Activated T-cell treated with anti-CD3 and anti-CD28 coated beads, Interleukin-2, amount 50 U/mL, for 24 hours (primary cell): ENCODE measurements at places on chromosomes 11 and 22.

GRCh38 chr11:95925011-95925410 is 1.1 kb upstream of the MTMR2 start:
- DNase-seq: no peak

GRCh38 chr11:47983464-47984397 is 3.4 kb downstream of the PTPRJ start:
- no peak for DNase-seq

- no peak for DNase-seq
Observed at GRCh38 chr22:24144778-24145085, 36.6 kb upstream of the SUSD2 start.

DNA sequence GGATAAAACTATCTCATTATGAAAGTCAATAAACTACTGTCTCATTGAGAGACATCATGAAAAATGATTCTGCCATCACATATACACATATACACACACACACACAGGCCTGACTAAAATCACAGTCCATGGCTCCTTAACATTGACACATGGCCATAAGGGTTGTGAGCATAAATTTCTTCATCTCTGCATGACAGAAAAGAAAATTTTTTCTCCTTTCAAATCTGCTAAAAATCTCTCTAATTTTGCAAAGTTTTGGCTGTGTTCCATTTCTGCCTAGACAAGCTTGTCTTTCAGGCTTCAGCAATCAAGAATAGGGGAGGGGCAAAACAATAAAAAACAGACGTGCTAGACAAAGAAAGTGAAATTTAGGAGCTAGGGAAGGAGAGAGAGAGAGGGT is 324.5 kb downstream of the LRRC4C start:
- DNase-seq: no peak

DNA sequence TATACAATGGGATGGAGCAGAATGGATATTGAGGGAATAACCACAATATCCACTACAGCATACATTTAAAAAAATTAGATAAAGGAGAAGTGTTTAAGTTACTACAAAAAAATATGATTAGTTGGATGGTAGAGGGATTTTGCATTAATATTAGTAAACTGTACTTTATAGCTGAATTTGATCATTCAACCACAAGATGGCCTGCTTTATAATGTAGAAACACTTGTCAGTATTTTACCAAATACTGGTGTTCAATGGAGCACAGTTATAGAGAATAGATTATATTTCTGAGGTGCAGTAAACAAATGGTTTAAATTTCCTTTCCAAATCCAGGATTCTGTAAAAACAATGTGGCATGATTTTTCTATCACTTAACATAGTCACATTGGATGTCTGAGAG is 818.8 kb upstream of the CHORDC1 start:
- no peak for DNase-seq

DNA sequence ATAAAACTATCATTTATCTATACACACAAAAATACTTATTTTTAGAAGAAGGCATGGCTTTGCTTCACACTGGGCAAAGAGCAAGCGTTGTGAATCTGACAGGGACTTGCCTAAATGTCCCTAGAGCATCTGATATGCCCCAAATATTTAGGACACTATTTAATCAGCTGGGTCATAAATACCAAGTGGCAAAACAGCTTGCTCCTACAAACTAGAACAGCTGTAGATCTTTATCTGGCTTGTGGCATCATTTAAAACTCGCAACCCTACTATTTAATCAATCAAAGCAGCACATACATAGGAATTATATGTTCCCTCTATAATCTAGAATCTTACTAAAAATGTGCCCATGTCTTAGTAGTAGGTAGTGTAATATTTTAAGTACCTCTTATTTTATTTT is 999.5 kb downstream of the JRKL start:
- no peak for DNase-seq

DNA sequence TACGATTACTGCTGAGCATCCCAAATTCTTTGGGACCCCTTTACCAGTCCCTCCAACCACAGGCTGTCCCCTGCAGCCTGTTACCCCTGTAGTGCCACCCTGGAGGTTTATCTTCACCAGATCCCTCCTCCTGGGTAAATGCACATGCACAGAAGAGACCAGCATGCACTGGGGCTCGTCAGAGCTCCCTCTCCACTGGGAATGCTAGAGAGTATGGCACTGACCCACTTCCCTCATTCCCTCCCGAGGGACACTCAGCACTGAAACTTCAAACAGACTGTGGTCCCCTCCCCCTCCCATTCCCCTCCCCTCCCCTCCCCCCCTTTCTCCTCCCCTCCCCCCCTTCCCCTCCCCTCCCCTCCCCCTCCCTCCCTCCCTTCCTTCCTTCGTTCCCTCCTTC is 49.1 kb downstream of the C11orf91 start:
- DNase-seq: no peak

GRCh38 chr11:30477061-30477460 is 109.1 kb downstream of the MPPED2 start:
- no peak for DNase-seq

DNA sequence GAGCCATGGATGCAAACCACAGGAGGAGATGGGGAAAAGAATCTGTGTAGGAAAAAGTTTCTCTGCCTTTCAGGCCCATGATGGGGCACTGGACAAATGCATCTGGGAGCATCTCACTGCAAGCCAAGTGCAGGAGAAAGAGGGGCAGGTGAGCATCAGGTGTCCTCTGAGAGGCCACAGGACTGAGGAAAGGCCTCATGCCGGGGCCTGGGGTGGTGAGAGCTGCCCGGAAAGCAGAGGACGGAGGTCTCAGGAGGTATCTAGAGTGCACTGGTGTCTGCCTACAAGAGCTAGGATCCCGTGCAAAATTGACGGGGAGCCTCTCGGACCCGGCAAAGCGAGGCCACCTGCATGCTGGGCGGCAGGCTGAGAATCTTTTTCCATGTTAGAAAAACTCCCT is 73.9 kb downstream of the CTTN start:
- DNase-seq: no peak

GRCh38 chr22:44583061-44583760 is 85.2 kb upstream of the RTL6 start:
- no peak for DNase-seq

- DNase-seq: no peak
Observed at GRCh38 chr22:32827049-32827602, 25.6 kb downstream of the TIMP3 start.

GRCh38 chr22:26979294-26979693 is 321.9 kb downstream of the MIAT start:
- no peak for DNase-seq

DNA sequence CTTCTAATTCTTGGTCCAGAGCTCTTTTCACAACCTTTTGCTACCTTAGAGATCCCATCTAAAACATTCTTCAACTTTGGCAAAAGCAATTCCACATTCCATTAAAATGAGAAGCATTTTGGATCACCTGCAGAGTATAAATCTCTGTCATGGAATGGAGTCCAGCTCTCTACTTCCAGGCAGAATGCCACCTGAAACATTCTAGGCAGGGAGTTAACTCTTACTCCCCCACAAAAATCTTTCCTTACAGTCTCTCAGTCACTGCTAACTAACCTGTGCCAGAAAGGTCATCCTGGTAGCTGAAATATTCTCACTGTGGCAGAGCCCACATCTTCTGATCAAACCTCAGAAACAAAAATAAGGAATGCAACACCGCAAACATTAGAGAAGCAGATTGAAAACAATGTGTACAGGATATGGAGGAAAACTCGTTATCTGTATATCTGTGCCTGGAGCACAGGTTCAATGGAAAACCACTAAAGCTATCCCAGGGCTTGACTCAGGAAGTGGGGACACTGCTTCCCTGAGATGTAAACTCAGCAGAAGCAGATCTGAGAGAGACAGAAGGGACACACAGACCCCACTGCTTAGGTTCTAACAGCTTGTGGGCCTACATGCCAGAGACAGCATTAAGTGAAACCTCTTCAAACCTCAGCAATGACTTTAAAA is 78.9 kb downstream of the KCNC1 start:
- no peak for DNase-seq

- DNase-seq: peak; percentile 30
Observed at GRCh38 chr11:3849297-3849874, 6.1 kb upstream of the STIM1 start.

- no peak for DNase-seq
Observed at GRCh38 chr11:102110761-102111010, 439 bp downstream of the YAP1 start.

DNA sequence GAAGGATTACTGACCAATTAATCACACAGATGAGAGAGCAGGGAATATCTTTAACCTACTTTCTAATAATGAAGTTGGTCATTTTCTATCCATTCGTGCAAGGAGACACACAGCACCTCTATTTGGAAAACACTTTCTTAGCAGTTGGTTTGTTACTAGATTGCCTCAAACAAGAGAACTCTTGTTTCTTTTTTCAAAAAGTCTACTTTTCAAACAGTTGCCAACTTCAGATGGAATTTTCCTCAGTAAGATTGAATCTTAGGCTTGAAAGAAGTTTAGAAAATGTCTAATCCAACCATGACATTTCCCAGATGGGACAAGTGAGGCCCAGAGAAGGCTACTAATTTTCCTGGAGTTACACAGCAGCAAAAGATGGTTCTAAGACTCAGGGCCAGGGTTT is 42.4 kb upstream of the SMTN start:
- DNase-seq: no peak

DNA sequence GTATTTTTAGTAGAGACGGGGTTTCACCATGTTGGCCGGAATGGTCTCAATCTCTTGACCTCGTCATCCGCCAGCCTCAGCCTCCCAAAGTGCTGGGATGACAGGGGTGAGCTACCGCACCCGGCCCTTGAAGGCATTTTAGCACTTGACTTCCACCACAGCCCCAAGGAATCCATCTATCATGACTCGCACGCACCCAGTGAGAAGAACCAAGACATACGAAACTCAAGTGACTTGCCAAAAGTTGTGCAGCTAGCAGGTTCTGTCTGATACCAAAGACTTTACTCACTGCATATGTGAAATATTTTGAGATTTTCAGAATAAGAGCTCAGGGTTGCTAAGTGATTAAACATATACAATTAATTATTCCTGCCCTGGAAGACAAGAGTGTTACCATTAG is 21.0 kb downstream of the FLI1 start:
- no peak for DNase-seq

GRCh38 chr11:995752-996420 is 40.6 kb downstream of the MUC6 start:
- DNase-seq: no peak

DNA sequence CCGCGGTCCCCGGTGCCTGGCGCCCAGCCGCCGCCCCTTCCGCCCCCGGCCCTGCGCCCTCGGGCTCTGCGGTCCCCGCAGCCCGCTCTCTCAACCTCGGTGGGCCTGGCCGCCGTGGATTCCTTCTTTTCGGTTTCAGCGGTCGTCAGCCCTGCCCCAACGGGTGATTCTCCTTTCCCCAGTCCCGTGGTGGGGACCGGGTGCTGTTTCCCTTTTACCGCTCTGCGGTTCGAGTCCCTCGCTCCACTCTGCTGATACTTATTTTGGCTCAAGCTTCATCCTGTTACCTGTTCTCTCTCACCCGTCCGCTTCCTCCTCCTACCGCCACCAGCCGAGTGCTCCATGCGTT is 494 bp downstream of the ZDHHC5 start:
- no peak for DNase-seq

GRCh38 chr11:111555255-111555654 is 14.7 kb downstream of the LAYN start:
- DNase-seq: no peak

DNA sequence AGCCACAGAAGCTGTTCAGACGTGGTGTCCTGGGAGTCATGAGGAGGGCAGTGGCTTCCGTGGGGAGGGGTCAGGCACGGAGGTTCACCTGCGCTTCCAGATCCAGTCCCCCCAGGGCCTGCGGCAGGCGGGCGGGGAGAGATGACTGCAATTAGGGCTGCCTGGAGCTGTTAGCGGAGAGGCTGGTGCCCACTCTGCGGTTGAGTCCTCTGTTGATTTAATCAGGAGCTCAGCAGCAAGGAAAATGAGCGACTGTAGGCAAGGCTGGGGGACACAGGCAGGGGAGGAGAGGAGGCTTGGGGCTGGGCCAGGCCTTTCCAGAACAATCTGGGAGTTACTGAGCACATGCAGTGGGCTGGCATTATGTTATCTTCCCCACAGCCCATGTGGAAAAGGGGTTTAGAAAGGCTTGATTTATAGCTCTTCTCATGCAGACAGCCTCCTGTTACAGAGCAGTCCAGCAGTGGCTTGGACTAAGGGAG is 13.1 kb downstream of the PLCB3 start:
- DNase-seq: no peak

- DNase-seq: no peak
Observed at GRCh38 chr11:114416441-114416961, 16.0 kb downstream of the RBM7 start.

- DNase-seq: no peak
Observed at GRCh38 chr11:101180481-101180880, 50.9 kb upstream of the PGR start.

DNA sequence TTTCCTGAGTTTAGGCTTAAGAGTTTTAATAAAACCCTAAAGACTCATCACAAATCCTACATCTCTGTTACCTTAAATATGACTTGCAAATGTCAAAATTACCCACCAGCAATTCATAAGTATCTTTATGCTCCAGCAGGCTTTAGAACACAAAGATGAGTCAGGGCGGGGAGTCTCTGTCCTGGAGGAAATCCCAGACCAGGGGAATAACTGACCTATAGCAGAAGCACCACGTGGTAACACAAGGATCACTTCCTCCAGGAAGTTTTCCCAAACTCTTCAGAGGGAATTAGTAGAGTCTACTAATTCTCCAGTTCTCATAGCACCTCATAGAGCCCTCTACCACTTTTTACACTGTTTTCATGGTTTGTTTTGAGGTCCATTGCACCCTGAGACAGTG is 217.0 kb downstream of the NAV2 start:
- DNase-seq: no peak

DNA sequence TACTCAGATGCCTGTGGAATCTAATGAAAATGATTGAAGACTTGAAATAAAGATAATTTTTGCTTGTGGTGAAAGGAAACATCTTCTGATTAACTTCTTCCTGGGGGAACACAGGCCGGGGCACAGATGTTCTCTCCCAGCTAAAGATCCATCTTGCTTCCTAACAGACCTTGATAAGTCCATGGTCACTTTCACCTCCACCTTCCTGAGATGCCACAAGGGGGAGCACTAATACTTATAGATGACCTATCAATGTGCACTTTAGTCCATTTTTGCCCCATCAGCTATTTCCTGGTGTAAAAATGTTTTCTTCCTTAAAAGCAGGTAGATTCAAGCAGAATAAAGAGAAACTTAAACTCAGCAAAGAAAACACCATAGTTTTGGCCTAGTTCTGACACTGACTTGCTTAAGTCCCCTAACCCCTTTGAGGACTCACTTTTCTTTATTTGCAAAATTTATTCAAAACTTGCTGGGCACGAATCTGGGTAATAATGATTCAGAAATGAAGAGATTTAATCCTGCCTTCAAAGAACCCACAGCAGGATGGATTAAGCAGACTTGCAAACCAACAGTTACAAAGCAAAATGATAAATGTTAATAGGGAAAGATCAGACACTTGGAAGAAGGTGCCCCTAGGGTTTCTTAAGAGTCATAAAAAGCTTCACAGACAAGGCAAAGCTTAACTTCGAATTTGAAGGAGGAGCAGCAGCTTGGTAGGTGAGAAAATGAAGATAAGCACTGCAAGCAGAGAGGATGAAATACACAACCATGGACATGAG is 158.7 kb downstream of the RAB38 start:
- peak; percentile 37 for DNase-seq

- DNase-seq: no peak
Observed at GRCh38 chr11:27551127-27551526, 44.6 kb upstream of the LIN7C start.

- DNase-seq: no peak
Observed at GRCh38 chr11:114821621-114822412, 143.5 kb downstream of the NXPE2 start.

GRCh38 chr11:8813658-8814057 is 97.3 kb upstream of the AKIP1 start:
- DNase-seq: peak; percentile 59
